Stimulated activated CD4-positive, alpha-beta T cell treated with anti-CD3 and anti-CD28 coated beads, TNF-alpha, amount 100 ng/mL, for 24 hours (primary cell): ENCODE measurements at places on chromosomes 6 and 20.

GRCh38 chr20:19907326-19908056 lies 109.7 kb upstream of the NAA20 start:
- no peak for DNase-seq

- DNase-seq, result no peak
These were observed 373.4 kb upstream of the SYNCRIP start for GRCh38 chr6:86016077-86016476.

DNA sequence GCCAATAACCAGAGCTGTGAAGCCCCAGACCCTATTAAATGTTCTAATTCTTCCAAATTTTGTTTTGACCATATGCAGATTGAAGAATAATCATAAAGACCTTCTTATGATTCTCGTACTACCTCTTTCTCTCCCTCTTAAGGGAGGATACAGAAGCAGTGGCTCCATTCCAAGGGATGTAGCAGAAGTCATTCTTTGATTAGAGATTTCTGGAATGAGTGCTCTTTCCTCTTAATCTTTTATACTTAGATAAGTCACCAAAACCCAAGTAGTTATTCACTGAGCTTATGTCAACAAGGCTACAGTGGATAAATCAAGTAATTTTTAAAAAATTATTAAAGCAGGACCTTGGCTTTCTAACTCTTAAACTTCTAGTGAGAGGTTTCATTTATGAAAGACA lies 266.0 kb upstream of the STXBP5 start:
- DNase-seq, result no peak

- DNase-seq, result no peak
These were observed 28.6 kb upstream of the CDKN1A start for GRCh38 chr6:36649701-36650484.

DNA sequence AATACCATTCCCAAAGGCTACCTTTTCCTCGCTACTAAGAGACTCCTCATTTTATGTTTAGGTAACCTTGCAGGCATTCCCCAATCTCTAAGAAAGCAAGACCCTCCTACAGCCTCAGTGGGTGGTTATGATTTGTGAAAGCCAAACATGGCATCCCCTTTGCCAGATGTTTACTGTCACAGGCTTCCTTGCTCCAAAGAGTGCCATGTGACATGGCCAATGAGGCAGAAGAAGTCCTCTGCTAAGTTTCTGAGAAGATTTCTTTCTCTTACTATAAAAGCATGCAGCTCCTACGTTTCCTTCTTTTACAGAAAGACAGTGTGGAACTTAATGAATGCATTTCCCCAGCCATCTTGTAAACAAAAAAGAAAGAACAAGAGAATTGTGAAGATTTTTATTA lies 688.2 kb downstream of the TBC1D32 start:
- no peak for DNase-seq

- DNase-seq, result no peak
These were observed 34.8 kb upstream of the CD83 start for GRCh38 chr6:14082771-14083170.

GRCh38 chr20:8326899-8327298 lies 194.8 kb downstream of the PLCB1 start:
- DNase-seq, result no peak

- DNase-seq, result peak; percentile 31
These were observed 42.0 kb upstream of the PLCG1 start for GRCh38 chr20:41095110-41095969.

GRCh38 chr6:150377211-150377781 lies 8.5 kb downstream of the IYD start:
- no peak for DNase-seq
